Stimulated activated CD4-positive, alpha-beta T cell treated with anti-CD3 and anti-CD28 coated beads, TNF-alpha, amount 100 ng/mL, for 1 hour (primary cell): ENCODE measurements at places on chromosomes 3 and 15.

DNA sequence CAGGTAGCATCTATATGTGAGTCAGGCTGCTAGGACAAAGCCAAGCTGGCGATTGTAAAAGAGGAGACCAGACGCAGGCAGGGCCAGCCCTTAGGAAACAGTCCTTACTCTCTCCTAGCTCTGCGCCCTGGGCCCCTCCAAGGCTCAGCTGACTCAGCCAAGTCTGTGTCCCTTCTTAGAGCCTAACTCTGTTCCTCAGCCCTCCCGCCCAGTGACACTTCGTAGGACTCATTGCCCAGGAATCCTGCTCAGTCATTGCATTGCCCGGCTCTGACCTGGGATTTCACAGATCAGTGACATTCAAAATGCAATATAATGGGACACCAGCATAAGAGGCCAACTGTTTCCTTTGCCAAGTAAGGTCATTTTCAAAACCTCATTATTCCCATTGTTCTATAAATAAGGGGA is 244.2 kb downstream of the TLE3 start:
- DNase-seq: no peak

- DNase-seq: no peak
Observed at GRCh38 chr15:62103431-62103830, 36.7 kb downstream of the C2CD4A start.

DNA sequence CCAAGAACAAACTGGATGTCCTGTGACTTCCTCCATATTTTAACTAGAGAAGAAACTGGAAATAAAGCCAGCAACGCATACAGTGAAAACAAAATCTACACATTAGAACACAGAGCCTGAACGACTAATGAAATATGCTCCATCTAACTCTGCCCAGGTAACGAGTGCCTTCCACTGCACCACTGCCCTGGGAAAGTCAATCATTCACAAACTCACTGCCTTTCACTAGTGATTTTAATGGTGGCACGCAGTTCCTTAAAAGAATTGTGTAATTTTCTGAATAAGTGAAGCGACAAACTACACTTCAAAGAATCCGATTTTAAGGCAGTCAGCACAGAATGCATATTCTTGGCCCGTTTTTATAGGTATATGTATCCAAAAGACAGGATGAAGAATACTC is 416.0 kb downstream of the SHQ1 start:
- no peak for DNase-seq

DNA sequence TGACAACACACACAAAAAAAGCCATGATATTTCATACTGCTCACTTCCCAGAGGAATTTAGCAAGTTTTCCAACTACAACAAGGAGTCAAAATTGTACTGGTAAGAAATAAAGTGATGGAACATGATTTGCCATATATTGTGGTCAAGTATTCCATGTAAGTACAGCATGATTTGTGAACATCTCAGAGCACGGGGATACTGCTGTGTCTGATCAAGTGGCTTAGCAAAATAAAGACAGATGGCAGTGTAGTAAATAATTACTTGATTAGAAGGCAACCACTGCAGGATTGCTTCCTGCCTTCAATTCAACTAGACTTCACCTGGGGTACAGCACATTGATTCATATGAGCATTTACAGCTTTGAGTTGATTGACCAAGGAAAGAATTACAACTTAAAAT is 51.6 kb upstream of the DUT start:
- DNase-seq: no peak

- no peak for DNase-seq
Observed at GRCh38 chr3:9196020-9196419, 53.4 kb downstream of the SRGAP3 start.
